ENCODE measurements at places on chromosomes 1 and 21.

DNA sequence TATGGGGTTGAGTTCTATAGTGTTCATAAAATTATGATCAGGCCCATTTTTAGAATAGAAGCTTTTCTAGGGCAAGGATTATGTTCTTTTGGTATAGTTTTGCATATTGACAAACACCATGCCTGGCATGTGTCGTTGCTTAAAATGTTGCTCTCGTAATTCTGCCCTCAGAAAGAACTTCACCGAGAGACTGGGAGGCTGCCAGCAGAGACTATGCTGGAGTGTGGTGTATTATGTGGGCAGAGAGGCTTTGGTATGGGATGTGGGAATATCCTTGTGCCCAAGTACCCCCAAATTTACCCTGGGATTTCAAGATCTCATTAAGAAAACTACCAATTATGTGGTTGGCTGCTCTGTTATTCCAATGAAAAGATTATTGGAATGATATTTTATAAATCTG is 27.9 kb downstream of the PGM1 start:
- DNase-seq = no peak

DNA sequence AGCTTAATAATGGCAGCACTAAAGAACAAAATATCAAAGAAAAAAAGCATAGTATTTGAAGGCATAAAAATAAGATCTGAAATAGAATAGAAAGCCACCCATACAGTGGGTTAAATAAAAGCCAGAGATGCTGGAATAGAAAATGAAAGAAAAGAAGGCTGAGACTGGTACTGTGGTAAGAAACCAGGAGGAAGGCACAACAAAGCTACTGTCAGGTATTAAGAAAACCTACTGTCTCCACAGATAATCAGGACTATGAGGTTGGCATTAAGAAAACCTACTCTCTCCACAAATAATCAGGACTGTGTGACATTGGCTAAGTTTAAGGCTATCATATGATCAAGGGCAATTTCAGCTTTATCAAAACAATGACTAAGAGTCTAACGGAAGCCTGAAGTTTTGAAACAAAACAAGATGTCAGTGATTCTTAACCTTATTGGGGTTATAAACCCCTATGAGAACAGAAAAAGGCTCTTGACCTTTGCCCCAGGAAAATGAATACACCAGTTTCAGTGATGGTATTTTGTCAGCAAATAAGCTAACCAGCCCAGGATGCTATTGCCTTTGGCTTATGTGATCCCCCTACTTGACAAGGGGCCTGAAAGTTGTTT is 24.4 kb downstream of the MCOLN2 start:
- DNase-seq = no peak

DNA sequence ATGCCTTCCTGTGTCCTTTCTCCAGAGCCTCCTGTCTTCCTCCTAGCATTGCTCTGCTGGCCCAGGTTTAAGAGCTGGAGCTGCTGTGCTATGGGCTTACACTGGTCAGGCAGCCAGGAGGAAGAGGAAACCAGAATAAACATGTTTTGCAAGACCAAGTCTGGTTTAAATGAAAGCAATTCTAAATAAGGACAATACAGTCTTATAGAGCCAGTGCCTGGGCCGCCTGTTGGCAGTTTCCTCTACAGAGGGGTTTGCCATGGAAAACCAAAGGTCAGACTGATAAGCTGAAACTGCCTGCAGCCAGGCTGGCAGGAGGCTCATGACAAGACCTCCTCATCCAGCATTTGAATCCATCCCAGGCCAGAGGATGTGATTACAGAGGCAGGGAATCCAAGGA is 92.9 kb upstream of the FGGY start:
- no peak for DNase-seq

GRCh38 chr1:51897699-51898031 is 19.1 kb upstream of the NRDC start:
- DNase-seq = no peak

GRCh38 chr1:10765734-10766478 is 30.5 kb downstream of the CASZ1 start:
- DNase-seq = no peak

DNA sequence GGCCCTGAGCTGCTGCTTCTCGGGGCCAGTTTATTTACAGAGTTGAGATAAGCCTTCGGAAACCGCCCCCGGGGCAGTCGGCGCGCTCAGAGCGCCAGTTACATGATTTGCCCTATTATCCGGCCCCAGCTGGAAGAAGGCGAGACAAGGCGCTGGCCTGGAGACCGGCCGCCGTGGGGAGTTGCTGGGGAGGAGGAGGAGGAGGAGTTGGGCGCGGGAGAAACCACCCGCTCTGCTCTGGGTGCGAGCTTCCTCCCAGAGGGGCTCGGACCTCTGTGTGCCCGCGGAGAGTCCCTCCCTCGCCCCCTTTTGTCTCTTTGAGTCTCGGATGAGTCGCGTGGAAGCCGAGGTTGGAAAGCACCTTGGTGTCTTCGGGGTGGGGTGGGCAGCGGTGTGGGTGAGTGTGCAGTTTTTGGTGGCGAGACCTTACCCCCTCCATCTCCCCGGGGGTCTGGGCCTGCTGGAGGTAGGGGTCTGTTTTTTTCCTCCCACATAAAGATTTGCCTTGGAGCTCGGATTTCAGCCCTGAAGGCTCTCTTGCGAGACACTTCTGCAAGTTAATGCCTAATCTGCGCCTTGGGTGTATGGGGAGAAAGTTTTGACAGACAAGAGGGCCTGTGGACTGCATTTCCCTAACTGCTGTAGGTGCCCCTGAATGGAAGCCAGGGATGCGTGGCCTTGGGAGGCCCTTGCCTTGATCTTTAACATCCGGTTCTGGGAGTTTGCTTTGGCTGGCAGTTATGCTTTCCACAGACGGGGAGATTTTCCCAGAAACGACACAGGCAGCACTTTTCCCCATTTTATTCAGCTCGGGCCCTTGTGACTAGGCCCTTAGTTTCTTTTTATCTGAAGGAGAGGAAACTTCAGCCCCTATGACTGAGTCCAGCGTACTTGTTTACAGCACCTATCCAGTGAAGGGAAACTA is 80.0 kb downstream of the NDUFS5 start:
- DNase-seq = no peak

DNA sequence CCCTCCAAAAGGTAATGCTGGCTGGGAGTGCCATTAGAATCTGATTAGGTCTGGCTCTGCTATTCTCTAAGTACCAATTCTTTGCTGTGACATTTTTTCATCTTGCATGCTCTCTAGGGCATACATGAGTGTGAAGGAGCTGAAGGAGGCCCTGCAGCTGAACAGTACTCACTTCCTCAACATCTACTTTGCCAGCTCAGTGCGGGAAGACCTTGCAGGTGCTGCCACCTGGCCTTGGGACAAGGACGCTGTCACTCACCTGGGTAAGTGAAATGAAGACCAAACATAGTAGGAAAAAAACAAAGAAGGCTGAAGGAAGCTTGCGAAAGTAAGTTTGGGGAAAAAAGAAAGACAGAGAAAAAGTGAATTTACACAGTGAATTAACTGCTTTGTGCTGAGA is 207.9 kb downstream of the PAPPA2 start:
- DNase-seq = no peak

DNA sequence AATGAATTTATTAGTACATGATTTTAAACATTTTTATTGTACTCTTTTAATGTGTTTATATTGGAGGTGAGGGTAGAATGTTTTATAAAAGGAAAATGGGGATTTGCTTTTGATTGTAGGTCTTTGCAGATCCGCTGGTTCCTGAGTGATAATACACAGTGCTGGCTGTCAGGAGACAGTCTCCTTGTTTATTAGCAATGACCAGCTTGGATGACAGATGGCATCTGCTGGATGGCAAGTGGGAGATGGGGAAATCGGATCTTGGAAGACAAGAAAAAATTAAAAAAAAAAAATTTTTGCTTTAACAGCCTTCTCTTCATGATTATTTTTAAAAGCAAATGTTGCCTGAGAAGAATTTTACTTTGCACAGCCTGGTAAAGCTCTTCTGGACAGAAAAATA is 4.4 kb upstream of the PHTF1 start:
- DNase-seq = no peak

DNA sequence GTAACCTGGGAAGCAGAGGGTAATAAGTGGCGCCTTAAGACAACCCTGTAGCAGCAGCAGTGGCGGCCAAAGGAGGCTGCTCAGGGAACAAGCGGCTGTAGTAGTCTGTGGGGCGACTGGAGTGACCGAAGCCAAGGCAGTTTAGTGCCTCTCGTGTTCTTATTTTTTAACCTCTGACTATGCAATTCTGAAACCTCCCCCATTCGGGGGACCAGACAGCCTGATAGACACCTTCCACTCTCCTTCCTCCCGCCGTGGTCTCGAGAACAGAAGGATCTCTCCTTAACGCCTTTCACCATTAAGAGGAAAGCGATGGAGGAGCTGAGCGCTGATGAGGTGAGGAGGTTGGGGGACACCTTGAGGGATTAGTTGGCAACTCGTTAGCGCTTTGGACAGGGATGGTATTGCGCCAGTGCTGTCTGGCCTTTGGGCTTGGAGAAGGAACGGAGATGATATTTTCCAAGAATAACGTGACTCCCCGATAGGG is 644 bp downstream of the UBE4B start:
- no peak for DNase-seq

GRCh38 chr1:53665996-53666395 is 73.0 kb downstream of the GLIS1 start:
- no peak for DNase-seq

- no peak for DNase-seq
Observed at GRCh38 chr1:211336775-211337174, 10.1 kb downstream of the TRAF5 start.

DNA sequence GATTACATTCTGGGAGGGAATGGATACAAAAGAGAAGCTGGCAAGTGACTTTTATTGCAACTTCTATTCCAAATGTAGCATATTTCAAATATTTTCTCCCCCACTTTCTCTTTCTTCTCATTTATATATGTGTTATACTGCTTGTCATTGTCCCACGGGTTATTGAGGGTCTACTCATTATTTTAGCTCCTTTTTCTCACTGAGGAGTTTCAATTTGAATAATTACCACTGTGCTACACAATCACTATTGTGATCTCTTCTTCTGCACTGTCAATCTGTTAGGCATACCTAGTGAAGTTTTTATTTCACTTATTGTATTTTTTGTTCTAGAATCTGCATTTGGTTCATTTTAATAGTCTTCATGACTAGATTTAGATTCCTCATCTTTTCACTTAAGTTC is 339.7 kb downstream of the PTPRC start:
- DNase-seq = no peak

Measured in NCI-H1436 treated with DMSO at 0.1 percent for 48 hours (cell line).